ENCODE measurements at places on chromosomes 12 and 14.
A peak's percentile ranks its signal among the peaks of the same experiment; 100 is the strongest.

GRCh38 chr12:127771546-127771945 lies 495.4 kb upstream of the TMEM132C start:
- DNase-seq, result no peak
- H3K36me3 ChIP-seq, result no peaks in the 10 kb centered on the region
- H3K27me3 ChIP-seq, result peaks cover 5% of the 10 kb centered on the region
- no peak overlapping the region for H3K4me3 ChIP-seq
- H3K4me1 ChIP-seq, result no peaks in the 10 kb centered on the region

GRCh38 chr12:9076733-9077132 lies 39.0 kb downstream of the A2M start:
- H3K27me3 ChIP-seq, result no peaks in the 10 kb centered on the region
- no peak for DNase-seq
- H3K4me3 ChIP-seq, result no peak overlapping the region
- no peaks in the 10 kb centered on the region for H3K4me1 ChIP-seq

- peak overlapping the region; percentile 50 for H3K27ac ChIP-seq
- H3K36me3 ChIP-seq, result no peaks in the 10 kb centered on the region
Observed at GRCh38 chr12:26226629-26227360, 31.4 kb downstream of the SSPN start.

GRCh38 chr12:5012337-5012736 lies 31.3 kb upstream of the KCNA5 start:
- H3K36me3 ChIP-seq, result no peaks in the 10 kb centered on the region
- H3K4me1 ChIP-seq, result peaks cover 20% of the 10 kb centered on the region
- H3K4me3 ChIP-seq, result no peak overlapping the region
- no peak overlapping the region for H3K27ac ChIP-seq

GRCh38 chr12:4441355-4442335 lies 4.0 kb downstream of the FGF6 start:
- H3K4me3 ChIP-seq, result peak overlapping the region; percentile 30
- H3K27me3 ChIP-seq, result peaks cover 2% of the 10 kb centered on the region
- H3K4me1 ChIP-seq, result peaks cover 18% of the 10 kb centered on the region

GRCh38 chr14:68653108-68653507 lies 139.8 kb downstream of the ZFP36L1 start:
- peaks cover 13% of the 10 kb centered on the region for H3K4me1 ChIP-seq
- H3K4me3 ChIP-seq, result no peak overlapping the region
- no peak for DNase-seq
- peaks cover 6% of the 10 kb centered on the region for H3K36me3 ChIP-seq
- H3K27me3 ChIP-seq, result peaks cover 5% of the 10 kb centered on the region

DNA sequence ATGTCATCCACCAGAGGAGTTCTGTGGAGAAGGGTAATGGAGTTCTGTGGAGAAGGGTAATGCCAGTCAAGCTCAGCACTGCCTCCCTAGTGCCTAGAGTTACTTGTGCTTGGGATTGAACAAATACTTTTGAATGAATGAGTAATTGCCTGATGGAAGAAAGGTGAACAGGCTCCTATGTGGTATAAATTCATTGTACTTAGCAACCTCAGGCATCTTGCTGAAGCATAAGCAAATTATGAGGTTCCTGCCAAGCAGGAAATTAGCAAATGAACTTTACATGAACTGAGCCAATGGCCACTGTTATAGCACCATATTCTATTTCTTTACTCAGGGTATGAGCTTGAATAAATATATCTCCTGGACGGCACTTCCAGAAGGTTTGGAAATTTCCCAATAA lies 1047.2 kb downstream of the SLC6A15 start:
- no peaks in the 10 kb centered on the region for H3K4me1 ChIP-seq
- no peak for DNase-seq
- H3K4me3 ChIP-seq, result no peak overlapping the region
- H3K27me3 ChIP-seq, result no peaks in the 10 kb centered on the region
- H3K36me3 ChIP-seq, result no peaks in the 10 kb centered on the region

DNA sequence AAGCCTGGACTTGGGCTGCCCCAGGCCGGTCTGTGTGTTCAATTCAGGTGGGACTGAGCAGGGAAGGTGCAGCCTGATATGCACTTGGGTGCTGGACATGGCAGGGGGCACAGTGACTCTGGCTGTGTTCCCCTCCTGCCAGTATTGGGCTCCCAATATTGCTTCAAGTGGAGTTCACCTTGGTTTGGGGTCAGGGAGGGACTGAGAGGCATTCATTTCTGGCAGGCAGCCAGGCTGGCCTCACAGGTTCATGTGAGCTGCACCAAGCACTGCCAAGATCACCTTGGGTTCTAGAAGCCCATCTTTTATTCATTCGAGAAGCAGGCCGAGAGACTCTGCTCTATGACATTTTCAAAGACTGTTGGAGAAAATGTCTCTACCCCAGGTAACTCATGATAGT lies 245.0 kb downstream of the CHST11 start:
- H3K27me3 ChIP-seq, result peaks cover 7% of the 10 kb centered on the region
- H3K4me3 ChIP-seq, result no peak overlapping the region

DNA sequence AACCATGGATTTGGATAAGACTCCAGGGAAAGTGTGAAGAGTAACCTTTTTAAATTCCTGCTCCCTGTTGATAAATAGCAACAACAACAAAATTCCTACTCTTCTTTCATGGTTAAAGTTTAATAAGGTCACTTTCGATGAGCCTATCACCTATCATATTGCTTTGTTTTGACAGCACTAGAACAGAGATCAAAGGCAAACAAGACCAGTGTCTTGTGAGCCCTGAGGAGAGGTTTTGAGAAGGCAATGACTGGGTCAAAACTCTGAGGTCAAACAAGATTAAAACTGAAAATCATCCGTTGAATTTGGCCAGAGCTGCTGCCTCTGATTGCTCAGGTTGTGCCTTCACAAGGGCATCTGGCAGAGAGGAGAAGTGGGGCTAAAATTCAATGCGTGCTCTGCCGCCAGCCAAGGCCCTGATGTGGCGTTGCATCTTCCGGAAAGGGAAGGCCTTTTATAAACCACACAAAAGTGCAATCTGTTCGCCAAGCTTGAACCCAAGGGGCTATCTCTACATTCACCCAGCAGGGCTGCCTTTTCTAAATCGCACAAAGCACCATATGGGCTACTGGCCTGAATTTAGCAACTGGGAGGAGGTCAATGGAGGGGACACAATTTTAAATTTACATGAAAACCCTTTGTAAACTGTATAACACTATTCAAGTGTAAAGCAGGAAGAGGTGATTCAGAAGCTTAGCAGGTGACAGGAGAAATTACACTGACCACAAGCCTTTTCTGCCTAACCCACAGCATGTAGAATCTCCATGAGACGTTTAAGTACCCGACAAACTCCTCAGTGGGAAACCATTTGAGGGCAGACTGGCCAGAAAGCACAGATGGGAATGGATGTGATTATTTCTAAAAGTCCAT lies 140.8 kb downstream of the DAD1 start:
- H3K27ac ChIP-seq, result peak overlapping the region; percentile 92
- peaks cover 4% of the 10 kb centered on the region for H3K36me3 ChIP-seq
- peak overlapping the region; percentile 36 for H3K4me3 ChIP-seq
- H3K27me3 ChIP-seq, result peaks cover 5% of the 10 kb centered on the region
- H3K4me1 ChIP-seq, result peaks cover 27% of the 10 kb centered on the region

DNA sequence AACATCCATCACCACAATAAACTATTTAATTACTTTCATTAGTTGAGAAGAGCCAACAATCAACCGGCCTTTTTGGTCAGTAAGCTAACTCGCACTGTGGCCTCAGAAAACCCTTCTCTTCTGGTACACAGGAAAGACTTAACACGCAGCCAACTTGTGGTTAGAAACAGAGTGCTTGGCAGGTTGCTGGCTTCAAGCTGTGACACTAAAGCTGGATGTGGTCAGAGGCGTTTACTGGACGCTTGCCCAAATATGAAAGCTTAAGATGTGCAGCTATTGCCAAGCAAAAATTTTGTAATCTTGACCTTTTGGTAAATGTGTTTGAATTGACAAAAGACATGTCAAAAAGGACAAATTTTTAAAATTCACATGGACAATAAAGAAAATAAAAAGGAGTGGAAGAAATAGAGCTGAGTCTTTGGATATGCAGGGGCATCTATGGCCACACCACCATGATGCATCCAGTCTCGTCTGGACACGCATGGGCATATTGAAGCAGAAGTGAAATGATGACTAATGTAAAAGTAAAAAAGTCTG lies 2.6 kb upstream of the KLRK1 start:
- H3K4me3 ChIP-seq, result no peak overlapping the region
- no peak for DNase-seq
- H3K36me3 ChIP-seq, result no peaks in the 10 kb centered on the region
- no peaks in the 10 kb centered on the region for H3K27me3 ChIP-seq
- H3K4me1 ChIP-seq, result no peaks in the 10 kb centered on the region
- H3K27ac ChIP-seq, result no peak overlapping the region

- no peak overlapping the region for H3K27ac ChIP-seq
- no peaks in the 10 kb centered on the region for H3K27me3 ChIP-seq
- no peaks in the 10 kb centered on the region for H3K4me1 ChIP-seq
- DNase-seq, result no peak
- H3K36me3 ChIP-seq, result no peaks in the 10 kb centered on the region
- no peak overlapping the region for H3K4me3 ChIP-seq
Observed at GRCh38 chr12:47591795-47592194, 114.0 kb downstream of the RPAP3 start.

GRCh38 chr14:65277580-65278270 lies 134.8 kb upstream of the FUT8 start:
- no peaks in the 10 kb centered on the region for H3K36me3 ChIP-seq
- DNase-seq, result no peak
- H3K4me1 ChIP-seq, result peaks cover 3% of the 10 kb centered on the region

DNA sequence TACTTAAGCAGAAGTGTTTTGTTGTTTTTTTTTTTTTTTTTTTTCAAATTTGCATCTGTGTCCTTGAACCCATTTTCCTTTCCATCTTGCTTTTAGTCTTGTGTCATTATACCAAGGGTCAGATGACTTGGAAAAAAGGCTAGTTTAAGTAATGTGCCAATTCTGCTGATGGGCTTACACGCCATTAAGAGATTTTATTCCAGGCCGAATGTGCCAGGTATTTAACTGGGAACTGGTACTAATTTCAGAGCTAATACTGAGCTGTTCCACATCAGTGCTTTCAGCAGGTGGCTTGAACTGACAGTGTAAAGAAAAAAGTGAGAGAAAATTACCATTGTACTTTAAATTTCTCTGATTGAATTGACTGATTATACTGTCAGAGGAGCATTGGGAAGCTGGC lies 224.9 kb downstream of the NPAS3 start:
- no peak overlapping the region for H3K27ac ChIP-seq
- DNase-seq, result no peak
- peaks cover 10% of the 10 kb centered on the region for H3K4me1 ChIP-seq

DNA sequence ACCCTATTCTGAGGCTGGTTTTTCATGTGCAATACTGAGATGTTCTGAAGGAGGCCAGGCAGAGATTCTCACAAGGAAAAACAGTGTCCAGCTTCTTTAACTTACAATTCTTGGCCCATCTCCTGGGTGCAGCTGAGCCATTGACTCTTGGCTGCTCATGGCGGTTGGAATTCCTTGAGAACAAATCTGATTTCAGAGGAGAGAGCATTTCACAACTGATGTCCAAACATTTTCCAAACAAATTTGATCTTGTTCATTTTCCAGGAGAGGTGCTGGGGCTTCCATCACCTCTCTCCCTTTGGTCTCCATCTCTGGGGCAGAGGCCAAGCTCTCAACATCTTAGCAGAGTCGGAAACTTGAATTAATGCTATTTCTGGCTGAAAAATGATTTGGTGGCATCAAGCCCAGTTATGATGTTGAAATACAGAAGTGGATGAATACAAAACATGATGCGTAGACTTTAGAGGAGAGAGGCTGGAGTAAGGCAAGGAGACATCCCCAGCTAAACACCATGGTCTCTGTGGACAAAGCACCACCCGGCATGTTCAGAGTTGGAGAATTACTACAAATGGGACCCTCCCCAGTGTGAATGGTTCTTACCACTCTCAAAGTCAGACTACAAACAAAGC lies 593.0 kb downstream of the VRK1 start:
- no peaks in the 10 kb centered on the region for H3K36me3 ChIP-seq
- H3K4me3 ChIP-seq, result no peak overlapping the region
- no peaks in the 10 kb centered on the region for H3K4me1 ChIP-seq
- no peak overlapping the region for H3K27ac ChIP-seq
- peaks cover 3% of the 10 kb centered on the region for H3K27me3 ChIP-seq

DNA sequence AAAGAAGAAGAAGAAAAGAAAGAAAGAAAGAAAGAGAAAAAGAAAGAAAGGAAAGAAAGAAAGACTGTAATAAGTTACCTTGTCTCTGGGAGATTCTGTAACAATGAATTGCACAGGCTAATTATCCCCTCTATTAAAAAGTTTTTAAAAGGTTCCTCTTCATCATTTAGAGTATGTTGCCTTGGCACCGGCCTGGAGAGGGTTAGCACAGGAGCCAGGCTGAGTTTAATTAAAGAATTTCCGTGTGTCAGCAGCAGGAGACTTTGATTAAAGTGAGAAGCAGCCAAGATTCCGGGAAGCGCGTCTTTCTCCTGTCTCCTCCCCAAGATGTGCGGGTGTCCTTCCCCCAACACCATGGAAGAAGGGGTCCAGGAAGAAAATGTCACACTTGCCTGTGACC lies 92.8 kb upstream of the ETV6 start:
- H3K36me3 ChIP-seq, result no peaks in the 10 kb centered on the region
- no peak for DNase-seq
- no peak overlapping the region for H3K27ac ChIP-seq
- no peaks in the 10 kb centered on the region for H3K4me1 ChIP-seq
- H3K4me3 ChIP-seq, result no peak overlapping the region

DNA sequence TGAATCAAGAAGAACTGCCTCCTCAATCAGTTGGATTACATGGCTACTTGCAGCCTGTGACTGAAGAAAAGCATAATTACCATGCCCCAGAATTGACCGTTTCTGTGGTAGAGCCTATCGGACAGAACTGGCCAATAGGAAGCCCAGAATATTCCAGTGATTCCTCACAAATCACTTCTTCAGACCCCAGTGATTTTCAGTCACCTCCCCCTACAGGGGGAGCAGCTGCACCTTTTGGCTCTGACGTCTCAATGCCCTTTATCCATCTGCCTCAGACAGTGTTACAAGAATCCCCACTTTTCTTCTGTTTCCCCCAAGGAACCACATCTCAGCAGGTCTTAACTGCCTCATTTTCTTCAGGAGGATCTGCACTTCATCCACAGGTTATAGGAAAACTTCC lies 80.8 kb downstream of the RAD52 start:
- peaks cover 7% of the 10 kb centered on the region for H3K4me1 ChIP-seq
- no peak for DNase-seq

- H3K4me3 ChIP-seq, result no peak overlapping the region
- DNase-seq, result no peak
- no peaks in the 10 kb centered on the region for H3K27me3 ChIP-seq
- H3K36me3 ChIP-seq, result no peaks in the 10 kb centered on the region
- no peak overlapping the region for H3K27ac ChIP-seq
- H3K4me1 ChIP-seq, result no peaks in the 10 kb centered on the region
Observed at GRCh38 chr12:104873374-104873773, 84.7 kb downstream of the SLC41A2 start.

DNA sequence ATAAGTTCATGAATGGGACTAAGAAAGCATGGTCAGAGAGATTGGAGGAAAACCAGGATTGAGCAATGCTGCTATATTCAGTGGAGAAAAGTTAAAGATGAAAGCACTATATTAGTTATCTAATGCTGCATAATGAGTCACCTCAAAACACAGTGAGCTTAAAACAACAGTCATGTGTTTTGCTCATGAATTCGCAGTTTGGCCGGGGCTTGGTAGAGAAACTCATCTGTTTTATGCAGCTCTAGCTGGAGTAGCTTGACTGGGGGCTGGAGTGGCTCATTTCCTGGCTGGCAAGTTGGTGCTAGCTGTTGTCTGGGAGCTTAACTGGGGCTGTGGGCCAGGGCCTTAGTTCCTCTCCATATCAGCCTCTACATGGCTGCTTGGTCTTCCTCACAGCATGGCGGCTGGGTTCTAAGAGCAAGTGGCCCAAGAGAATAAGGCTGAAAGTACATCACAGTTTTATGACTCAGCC lies 90.1 kb downstream of the ADCK1 start:
- peaks cover 20% of the 10 kb centered on the region for H3K36me3 ChIP-seq
- no peak overlapping the region for H3K27ac ChIP-seq
- no peaks in the 10 kb centered on the region for H3K4me1 ChIP-seq
- DNase-seq, result no peak
- no peaks in the 10 kb centered on the region for H3K27me3 ChIP-seq

Measured in glutamatergic neuron (in vitro differentiated cells).